ENCODE measurements at places on chromosomes 5 and 9.
A peak's percentile ranks its signal among the peaks of the same experiment; 100 is the strongest.

DNA sequence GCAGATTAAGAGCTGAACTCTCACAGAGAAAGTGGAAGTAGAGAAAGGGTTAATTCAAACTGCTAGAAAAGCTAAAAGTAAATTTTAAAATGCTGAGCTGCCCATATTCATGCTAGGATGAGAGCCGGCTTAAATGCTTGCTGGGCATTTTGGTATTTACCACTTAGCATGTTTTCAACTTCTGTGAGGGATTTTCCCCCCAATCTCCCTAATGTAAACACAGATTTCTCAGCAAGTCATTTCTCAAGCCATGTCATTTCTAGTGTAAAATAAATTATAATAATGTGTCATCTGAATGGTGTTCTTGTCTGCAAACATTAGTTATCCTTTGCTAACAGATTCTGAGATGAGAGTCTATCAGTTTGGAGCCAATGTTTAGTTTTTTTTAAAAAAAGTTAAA is 22.3 kb downstream of the RPS23 start:
- no peak for DNase-seq

GRCh38 chr9:6566409-6567139 is 79.0 kb downstream of the GLDC start:
- no peak for DNase-seq

- no peak for DNase-seq
Observed at GRCh38 chr5:157290156-157290980, 24.4 kb downstream of the CYFIP2 start.

GRCh38 chr5:74017112-74017511 is 391.1 kb downstream of the ARHGEF28 start:
- no peak for DNase-seq

DNA sequence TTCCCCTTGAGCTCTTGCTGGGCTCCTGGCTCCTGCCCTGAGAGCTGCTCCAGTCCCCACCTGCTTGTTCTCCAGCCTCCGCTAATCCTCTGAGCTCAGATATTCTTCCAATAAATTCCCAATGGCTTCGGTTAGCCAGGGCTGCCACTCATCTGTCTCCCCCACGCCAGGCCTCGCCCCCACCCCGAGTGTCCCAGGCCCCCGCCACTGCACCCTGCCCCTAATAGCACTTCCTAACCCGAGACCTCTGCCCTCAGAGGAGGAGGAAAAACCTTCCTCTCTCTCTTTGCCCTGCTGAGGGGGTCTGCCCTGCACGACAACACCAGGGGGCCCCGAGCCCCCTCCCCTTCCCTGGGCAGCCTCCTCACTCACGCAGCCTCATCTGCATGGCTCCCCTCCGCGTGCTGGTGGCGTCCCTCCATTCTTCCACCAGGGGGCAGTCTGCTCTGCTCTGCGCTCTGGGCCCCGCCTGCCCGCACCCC is 5.4 kb upstream of the LCN15 start:
- DNase-seq: no peak

- DNase-seq: no peak
Observed at GRCh38 chr5:90305041-90305720, 104.4 kb downstream of the CETN3 start.

DNA sequence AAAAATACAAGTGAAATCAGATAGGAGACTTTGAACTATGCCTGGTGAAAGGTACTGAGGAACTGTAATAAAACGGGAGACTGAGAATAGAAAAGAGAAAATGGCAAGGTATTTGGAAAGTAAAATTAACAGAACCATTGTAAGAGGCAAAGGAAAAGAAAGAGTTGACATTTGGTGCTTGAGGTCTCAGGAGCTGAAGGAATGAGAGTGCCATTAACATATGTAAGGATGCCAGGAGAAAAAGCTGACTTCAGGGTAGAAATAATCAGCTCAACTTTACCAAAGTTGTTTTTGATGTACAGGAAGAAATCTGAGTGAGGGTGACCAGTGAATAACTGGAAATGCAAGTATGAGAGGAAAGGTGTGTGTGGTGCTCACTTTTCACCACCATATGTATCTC is 69.4 kb downstream of the TMEM167A start:
- DNase-seq: no peak

- DNase-seq: no peak
Observed at GRCh38 chr5:4018007-4018406, 422.4 kb downstream of the IRX1 start.

DNA sequence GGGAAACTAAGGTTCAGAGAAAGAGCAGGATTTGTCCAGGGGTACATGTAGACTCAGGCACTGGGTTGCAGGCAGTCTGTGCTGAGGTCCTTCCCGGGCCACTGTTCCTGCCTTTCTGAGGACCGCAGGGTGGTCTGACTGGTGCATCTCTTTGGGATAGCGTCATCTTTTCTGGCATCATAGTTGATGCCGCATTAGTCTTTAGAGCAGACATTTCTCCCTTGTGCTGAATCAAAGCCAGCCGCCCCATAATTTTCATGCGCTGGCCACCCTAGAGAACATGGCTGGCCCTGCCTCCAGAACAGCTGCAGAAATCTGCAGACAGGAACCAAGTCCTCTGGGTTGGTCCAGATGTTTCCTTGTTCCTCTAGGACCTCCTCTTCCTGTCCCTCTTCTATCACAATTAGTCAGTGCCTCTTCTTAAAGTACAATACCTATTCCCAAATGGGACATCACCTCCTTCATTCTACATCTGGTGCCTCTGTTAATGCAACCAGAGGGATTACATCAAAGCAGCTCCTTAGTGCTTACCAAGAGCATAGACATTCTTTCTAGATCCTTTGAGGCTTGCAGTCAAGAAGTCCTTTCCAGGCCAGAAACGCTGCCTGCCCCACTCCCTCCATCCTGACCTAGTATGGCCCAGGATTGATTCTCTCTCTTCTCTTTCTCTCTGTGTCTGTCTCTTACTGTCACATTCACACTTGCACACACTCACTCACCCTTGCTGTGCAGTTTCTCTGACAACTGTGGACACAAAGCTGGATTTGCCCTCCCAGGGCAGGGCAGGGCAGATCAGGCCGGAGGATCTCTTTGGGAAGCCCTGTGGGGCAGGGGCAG is 42.0 kb upstream of the ORM1 start:
- no peak for DNase-seq

DNA sequence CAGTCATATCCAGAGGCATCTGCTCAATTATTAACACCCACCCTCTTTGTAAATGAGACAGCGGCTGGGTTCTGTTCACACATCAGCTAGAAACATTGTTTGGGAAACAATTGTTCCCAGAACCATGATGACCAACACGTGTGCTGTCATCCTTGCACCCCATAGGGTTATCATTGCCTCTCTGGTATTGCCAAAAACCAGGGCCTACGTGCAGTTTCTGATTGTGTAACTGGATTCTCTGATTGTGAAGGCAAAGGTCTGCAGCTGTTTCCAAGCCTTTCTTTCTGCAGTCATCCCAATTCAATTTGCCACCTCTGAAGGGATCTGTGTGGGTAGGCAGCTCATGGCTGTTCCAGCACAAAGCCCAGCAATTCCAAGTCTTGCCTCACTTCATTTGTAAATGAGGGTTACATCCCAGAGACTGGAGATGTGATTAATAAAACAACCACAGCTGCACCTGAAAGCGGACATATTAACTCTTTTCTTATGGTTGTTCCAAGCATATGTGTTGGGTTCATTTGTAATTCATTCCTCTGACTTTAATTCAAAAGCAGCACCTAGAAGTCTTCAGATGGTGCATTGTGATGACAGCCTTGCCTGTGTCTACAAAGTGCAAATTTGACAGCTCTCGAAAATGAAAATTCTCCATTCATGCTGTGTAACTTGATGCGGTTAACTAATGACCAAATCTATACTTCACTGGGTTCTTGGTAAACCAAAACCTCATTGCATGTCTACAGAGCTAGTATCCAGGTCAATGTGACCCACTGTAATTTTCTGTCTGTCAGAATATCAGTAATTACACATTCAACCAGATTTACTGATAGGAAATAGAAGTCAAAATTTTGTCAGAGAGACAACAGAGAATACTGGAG is 66.6 kb downstream of the YIPF5 start:
- no peak for DNase-seq

GRCh38 chr5:124697501-124697900 is 48.9 kb downstream of the ZNF608 start:
- DNase-seq: no peak

GRCh38 chr9:127721391-127721821 is 5.5 kb downstream of the TTC16 start:
- DNase-seq: no peak

DNA sequence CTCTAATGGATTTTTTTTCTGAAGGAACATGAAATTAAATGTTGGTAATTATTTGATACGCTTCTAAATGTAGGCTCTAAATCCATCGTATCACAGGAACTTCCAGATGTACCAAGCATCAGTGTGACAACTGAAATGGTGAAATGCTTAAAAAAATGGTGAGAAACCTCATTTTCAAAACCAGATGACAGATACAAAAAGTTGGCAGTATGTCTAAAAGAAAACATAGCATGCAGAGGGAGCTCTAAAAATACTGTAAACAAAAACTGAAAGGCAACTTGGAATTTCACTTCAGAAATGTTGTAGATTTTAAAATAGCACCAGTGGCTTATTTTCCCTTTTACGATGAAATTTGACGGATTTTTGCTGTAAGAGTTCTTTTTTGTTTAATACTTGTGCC is 1043.6 kb upstream of the WWC1 start:
- no peak for DNase-seq

- peak; percentile 35 for DNase-seq
Observed at GRCh38 chr9:99822109-99822805, 572 bp downstream of the NR4A3 start.

Data from stimulated activated CD8-positive, alpha-beta memory T cell treated with anti-CD3 and anti-CD28 coated beads, Interleukin-2, amount 100 ng/mL, for 1 hour (primary cell).